ENCODE measurements at places on chromosomes 1 and 21.

DNA sequence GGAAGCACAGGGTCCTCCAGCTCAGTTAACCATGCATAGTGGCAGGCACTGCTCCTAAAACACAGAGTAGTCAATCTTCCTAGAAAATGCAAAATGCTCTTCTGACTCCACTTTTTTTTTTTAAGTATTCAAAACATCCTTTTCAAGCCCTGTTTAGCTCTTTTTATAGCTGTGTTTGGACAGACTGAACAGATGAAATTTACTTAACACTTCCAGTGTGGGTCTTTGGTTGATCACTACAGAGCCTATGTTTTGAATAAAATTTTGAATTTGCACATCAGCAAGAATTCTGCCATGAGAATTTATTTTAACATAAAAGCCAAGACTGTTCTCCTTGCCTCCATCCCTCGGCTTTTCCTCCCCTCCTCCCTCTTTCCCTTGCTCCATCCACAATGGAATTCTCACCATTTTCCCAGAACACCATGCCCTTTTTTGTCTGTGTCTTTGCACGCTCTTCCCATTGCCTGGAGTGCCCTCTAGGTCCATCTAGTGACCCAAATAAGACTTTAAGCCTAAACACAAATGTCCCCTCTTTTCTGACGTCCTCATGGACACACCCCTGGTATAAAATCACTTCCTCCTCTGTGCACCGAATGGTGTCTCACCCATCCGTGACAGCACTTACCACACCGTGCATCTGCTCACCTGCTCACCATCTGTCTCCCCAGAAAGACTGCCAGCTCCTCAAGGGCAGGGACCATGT, 24.0 kb upstream of the CPT2 start:
- DNase-seq: no peak

DNA sequence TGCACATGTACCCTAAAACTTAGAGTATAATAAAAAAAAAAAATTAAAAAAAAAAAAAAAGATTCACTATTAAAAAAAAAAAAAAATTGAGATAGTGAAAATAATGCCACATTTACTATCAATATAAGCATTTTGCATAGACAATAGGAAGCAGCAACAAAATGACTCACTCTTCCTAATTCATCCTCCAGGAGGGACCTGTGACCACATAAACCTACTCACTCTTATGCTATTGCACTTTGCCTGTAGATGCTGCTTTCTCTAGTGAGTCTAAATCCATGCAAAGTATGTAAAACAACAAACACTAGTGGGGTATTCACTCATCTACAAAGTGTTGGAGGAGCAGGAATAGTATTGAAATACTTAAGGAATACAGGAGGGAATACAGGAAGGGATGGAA, 2.9 kb downstream of the OR10J5 start:
- no peak for DNase-seq

DNA sequence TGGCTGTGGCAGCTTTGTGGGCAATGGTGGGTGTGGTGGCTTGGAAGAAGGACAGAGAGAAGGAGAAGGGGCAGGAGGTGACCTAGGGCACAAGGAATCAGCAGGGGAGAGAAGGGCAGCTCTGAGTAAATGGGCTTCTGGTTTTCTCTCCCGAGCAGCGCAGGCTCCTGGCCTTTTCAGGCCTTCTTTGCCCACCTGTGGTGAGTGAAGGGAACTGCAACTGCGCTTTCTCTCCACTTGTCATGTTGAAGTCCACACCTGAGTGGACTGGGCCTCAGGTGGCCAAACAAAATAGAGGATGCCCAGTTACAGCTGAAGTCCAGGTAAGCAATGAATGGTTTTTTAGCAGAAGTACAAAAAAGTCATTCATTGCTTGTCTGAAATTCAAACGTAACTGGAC, 29.4 kb upstream of the KCNA10 start:
- no peak for DNase-seq

- no peak for DNase-seq
Measured at GRCh38 chr1:109615879-109616278, 3.5 kb downstream of the GNAT2 start.

DNA sequence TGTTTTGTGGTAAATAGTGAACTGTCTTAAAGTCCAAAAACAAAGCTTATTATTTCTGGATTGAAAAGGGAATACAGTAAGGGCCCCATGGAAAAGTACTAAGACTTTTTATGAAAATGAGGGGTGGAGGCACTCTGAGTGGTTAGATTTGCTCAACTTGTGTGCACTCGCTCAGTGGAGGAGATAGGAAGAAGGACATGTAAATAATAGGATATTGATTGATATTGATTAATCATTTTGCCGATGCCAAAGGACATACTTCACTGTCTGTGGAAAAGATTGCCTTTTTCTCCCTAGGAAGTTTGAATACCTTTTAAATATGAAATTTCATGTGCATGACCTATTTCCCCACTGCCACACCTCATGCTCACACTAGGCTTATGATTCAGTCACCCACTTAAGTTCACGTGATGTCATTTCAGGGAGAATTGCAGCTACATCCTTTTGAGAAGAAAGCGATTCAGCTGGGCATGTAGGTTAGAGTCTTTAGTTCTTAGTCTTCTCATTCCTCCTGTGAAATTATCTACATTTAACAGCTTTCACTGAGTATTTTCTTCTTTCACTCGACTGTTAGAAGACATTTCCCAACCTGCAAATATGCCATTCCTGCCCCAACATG, 5.0 kb downstream of the MTR start:
- DNase-seq: no peak

GRCh38 chr1:172566196-172566997, 33.4 kb downstream of the SUCO start:
- DNase-seq: no peak

- DNase-seq: no peak
Measured at GRCh38 chr1:7702365-7702764, 68.7 kb upstream of the VAMP3 start.

DNA sequence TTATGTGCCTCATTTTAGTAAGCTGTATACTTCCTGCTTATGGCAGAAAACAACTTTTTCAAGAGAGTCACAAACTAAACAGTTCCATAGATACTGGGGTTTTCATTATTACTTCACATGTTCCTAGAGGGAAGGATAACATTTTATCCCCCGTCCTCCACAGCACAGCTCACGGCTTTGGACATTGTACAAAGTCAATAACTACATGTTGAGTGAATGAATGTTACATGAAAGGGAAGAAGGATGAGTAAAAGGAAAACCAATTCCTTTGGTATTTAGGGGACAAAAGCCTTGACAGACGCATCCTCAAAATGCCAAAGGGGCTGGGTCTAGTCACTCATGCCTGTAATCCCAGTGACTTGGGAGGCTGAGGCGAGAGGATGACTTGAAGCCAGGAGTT, 14.8 kb downstream of the PI4KB start:
- no peak for DNase-seq

- no peak for DNase-seq
Measured at GRCh38 chr1:47903723-47904122, 93.5 kb downstream of the TRABD2B start.

DNA sequence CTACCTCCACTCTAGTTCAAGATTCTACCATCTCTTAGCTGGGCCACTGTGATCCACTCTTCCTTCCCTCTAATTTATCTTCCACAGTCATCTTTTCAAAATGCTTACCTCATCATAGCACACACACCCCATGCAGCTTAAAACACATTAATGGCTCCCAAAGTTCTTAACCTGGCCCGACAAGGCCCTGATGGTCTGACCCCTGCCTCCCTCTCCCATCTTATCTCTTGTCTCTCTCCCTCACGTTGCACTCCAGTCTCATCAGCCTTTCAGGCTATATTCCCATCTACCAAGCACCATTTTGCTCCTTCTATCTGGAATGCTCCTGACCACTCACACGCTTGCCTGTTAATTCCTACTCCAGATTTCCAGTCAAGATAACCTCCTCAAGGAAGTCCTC, 2.5 kb upstream of the ZBTB8A start:
- DNase-seq: no peak

GRCh38 chr1:2279210-2279639, 51.1 kb downstream of the SKI start:
- peak; percentile 81 for DNase-seq

DNA sequence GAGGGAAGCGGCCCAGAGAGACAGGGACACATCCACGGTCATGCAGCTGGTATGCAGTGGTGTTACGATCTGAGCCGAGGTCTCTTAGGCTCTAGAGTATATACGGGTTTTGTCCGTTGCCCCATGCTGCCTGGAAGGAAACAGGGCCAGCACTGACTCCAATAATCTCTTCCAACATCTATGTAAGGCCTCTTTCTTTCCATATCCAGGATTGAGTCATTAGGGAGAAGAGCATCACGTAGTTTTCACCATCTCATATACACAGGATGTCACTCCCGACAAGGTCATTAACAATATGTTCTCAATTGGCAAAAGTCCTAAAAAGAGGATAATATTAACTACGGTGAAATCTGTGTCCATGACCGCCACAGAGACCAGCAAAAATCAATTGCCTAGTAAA, 4.4 kb downstream of the C8B start:
- no peak for DNase-seq

DNA sequence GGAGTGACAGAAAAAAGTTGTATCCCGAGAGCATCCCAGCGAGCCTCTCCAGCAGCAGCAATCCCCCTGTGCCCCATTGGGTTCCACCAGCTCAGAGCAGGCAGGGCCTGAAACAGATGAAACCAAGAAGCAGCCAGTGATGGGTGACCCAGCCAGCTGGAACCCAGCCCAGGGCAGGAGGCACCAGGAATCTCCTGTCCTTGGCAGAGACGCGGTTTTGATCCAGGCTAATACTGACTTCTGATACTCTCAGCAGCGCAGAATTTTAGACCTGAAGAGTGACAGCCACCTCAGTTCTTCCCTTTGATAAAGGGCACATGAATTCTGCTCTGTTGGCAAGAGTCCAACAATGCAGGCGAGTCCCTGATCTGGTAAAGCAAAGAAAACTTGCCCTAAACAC, 11.4 kb upstream of the OLIG1 start:
- DNase-seq: no peak

Data from upper lobe of right lung (tissue), 1 donor.